ENCODE measurements at places on chromosomes 13 and 19.

DNA sequence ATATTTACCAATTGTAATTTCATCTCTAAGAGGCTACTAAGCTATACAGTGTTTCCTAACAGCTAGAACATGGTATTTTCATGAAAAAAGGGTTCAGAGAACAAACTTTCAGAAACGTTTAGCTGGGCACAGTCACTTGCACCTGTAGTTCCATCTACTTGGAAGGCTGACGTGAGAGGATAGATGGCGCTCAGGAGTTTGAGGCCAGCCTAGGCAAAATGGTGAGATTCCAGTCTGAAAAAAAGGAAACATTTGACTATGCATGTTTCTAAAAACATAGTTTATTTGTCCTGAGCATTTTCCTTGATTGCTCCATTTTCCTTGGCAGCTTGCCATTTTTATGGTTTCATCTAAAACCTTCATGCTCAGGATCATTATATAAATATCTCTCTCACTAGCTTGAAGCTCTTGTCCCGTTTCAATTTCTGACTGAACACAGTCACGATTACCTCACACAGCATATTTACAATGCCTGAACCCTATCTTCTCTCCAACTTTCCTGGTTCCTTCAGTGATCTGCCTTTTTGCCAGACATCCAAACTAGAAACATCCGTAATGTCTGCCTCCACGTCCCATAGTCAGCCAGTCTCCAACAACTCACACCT is 200.8 kb downstream of the RGCC start:
- DNase-seq = peak; percentile 72

DNA sequence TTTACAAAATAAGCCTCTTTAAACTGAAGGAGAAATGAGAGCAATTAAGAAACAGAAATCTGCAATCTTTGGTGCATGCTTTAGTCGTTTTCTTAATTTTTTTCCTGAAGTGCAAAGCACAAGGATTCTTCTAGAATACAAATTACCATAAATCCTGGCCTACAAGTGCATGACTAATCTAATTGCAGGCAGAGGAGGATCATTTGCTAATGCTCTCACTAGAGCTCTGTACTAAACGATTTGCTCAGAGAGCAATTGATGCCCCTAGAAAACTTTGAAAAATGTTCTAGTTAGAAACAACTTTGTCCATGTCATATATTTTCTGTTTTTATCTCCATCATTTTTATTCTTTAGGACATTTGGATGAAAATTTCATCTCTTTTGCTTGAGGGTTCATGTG is 193.2 kb downstream of the POU4F1 start:
- no peak for DNase-seq

- DNase-seq = no peak
Measured at GRCh38 chr19:30226464-30227011, 145.6 kb upstream of the ZNF536 start.

GRCh38 chr13:48859272-48860105 is 116.2 kb upstream of the FNDC3A start:
- no peak for DNase-seq

GRCh38 chr13:110610955-110611595 is 4.3 kb upstream of the NAXD start:
- no peak for DNase-seq

- peak; percentile 92 for DNase-seq
Measured at GRCh38 chr13:93635616-93636032, 409.0 kb downstream of the GPC6 start.

DNA sequence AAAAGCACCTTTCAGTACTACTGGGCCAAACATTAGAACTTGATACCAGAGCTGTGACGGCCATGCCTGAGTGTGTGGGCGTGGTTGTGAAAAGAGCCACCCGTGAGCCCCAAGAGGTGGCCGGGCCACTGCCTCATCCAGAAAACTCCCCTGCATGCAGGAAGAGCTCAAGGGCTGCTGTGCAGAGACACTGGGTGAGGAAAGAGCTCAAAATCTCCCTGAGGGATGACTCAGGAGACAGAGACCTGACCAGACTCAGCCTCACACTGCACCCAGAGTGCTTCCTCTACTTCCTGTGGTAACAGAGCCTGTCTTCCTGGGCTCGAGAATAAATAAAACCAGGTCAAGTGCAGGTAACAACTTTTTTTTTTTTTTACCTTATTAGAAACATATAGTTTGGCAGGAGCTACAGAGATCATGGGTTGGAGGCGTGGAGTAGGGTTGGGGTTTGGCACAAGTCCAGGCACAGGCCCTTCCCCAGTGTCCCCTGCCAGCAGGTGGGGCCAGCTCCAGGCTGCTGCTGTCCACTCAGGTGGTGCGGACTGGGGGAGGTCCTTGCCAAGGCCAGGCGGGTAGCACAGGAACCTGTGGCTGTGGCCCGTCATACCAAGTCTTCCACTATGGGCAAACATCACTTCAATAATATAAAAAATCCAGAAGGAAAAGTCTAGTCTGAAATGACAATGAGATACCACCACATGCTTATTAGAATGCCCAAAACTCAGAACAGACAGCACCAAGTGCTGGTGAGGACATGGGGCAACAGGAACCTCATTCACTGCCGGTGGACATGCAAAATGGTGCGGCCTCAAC is 25.5 kb downstream of the ELL start:
- DNase-seq = peak; percentile 78

DNA sequence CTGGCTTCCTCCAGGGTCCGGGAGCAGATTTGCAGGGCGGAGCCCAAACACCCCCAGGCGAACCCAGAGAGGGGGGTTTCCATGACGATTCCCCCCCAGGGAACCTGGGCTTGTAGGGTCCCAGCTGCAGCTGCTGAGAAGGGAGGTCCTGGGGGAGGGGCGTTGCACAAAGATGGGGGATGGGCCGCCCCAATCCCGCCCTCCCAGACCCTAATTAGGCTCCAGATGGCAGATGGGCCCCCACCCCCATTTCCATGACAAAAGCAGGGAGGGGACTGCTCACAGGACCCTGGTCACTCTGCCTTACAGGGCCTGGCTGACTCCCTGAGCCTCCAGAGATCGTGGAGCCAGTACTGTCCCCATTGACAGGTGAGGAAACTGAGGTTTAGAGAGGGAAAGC is 15.2 kb downstream of the ELAVL3 start:
- DNase-seq = no peak

DNA sequence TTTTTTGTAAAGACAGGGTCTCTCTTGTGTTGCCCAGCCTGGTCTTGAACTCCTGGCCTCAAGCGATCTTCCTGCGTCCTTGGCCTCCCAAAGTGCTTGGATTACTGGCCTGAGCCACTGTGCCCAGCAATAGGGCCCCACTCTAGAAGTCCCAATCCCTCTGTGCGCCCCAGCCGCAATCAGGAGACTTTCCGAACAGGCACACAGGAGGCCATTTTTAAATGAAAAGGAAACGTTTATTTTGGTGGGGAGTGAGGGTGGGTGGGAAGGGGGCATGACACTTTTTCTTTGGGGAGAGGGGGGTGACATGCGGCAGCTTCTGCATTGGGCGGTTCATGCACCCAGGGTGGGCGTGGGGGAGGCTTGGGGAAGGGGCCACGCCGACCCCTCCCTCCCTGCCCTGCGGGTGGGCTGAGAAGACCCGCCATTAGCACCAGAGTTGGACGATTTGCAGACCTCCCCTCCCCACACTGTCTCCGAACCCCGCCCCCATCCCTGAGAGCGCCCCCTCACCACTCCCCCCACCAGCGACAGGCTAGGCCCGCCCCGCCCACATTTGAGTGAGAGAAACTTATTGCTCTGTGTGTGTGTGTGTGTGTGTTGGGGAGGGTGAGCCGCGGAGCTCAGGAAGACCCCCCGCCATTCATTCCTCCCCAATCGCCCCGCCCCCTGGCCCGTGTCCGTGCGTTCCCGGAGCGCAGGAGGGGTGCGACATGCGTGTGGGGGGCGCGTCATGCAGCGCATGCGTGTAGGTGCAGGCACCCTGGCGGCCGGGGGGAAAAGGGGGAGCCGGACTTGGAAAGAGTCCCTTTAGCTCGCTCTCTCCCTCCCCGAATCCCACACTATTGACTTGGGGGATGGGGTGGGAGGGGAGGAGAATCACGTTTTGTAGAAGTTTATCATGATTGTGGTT is 17.2 kb downstream of the KCNC3 start:
- no peak for DNase-seq

GRCh38 chr13:29801102-29801501 is 49.3 kb downstream of the UBL3 start:
- no peak for DNase-seq

DNA sequence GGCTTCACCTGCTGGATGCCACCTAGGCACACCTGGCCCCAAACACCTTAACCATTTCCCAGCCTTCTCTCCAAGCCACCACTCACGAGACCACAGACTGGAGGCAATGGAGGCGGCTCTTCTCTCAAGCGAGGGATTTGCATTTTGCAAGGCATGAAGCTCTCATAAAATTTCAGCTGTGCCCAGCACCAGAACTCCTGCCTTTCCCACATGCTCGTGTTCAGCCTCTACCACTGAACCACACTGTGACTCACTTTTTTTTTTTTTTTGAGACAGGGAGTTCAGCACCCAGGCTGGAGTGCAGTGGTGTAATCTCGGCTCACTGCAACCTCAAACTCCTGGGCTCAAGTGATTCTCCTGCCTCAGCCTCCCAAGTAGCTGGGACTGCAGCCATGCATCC is 10.6 kb downstream of the NANOS3 start:
- DNase-seq = peak; percentile 75
